Activated CD8-positive, alpha-beta memory T cell treated with anti-CD3 and anti-CD28 coated beads, Interleukin-2, amount 10 ng/mL, durations not matched to agents 7 days and 5 days (primary cell): ENCODE measurements at places on chromosomes 1 and 21.

- no peak for DNase-seq
Observed at GRCh38 chr1:206029484-206029883, 5.8 kb upstream of the CTSE start.

DNA sequence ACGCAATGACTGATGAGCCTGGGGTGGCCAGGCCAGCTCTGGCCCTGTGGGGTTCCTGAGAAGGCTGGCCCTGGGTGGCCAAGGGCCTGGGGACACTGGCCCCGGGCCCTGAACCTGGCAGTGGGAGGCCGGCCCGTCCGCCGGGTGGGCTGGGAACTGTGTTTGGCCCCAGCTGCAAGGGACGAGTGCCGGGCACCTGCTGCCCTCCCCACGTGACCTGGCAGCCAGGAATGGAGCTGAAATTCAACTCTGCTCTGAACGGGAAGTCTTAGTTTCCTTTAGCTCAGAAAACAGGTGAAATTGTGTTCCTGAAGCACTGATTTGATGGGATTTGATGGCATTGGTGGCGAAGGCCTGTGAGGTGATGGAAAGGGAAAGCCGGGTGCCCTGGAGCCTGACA lies 8.2 kb upstream of the TTLL10 start:
- DNase-seq = no peak

DNA sequence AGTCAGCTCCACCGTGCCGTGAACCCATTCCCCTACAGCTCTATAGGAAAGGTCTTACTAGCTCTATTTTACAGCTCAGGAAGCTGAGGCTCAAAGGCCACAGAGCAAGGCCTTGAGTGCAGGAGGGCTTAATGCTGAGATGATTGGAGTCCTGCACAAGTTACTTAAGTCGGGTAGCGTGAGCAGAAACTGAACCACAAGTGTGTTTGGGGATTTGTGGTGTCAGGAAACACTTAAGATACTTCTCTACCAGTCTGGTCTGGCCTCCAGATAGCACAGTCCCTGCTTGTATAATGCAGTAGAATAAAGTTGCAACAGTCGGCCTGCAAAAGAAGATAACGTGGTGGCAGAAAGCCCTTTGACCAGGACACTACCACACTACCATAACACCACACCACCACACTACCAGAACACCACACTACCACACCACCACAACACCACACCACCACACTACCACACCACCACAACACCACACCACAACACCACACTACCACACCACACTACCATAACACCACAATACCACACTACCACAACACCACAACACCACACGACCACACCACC lies 118.1 kb downstream of the SPSB1 start:
- DNase-seq = peak; percentile 68

- DNase-seq = no peak
Observed at GRCh38 chr1:57532299-57532698, 108.4 kb upstream of the DAB1 start.

GRCh38 chr1:209650454-209650853 lies 1.8 kb downstream of the LAMB3 start:
- DNase-seq = no peak

DNA sequence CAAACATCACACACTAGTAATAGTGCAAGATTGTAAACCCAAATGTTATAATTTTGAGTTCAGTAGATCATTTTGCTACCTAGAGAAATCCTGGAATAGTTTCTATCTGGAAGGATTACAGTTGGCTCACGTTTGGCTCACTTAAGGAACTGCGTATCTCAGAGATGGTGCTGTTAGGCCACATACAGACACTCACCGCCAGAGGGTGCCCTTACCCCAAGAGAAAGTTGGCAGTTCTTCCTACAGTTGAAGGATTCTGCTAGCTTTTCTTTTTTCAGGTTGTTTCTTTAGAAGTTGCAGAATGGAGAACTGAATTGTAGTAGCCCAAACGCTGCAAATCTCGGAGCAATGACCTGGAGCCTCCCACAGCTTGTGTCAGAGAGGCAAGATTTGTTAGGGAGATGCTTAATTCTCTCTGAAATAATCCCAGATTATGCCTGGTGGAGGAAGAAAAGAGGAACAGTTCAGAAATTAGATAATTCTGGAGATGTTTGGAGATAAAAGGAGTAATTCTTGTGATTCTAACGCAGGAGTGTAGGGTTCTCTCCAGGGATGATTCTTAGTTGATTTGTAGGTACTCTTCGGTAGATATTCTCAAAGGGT lies 87.9 kb upstream of the PAPPA2 start:
- DNase-seq = peak; percentile 73

- DNase-seq = no peak
Observed at GRCh38 chr21:28885853-28886177, 106.9 kb downstream of the LTN1 start.

DNA sequence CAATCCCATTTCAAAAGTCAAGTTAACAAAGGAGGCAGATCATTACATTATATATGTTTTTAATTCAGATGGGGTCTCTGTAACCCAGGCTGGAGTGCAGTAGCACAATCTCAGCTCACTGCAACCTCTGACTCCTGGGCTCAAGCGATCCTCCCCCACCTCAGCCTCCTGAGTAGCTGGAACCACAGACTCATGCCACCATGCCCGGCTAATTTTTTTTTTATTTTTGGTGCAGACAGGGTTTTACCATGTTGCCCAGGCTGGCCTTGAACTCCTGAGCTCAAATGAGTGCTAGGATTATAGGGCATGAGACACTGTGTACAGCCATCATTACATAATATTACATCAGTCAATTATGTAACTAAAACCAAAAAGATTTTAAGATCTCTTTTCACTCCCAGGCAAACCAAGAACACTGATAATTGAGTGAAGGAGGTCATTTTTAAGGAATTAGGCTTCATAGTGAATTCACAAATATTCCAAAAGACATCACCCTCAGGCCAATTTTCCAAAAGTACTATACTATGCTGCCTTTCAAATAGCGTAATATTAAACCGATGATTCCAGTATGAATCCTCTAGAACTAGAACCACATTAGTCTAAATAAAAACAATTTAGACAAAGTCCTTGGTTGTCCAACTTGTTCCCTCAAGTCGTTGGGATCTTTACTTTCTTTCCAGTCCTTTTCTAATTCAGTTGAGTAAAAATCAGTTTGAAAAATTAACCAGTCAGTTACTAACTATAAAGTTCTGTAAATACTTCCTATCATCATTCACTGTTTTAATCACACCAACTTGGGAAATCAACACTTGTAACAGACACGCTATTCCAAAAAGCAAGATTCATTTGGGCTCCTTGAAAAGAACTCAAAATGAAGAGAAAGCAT lies 16.1 kb downstream of the TOMM20 start:
- no peak for DNase-seq

- peak; percentile 47 for DNase-seq
Observed at GRCh38 chr1:197399755-197400521, 131.9 kb downstream of the CRB1 start.

- peak; percentile 70 for DNase-seq
Observed at GRCh38 chr1:42937836-42938644, 20.6 kb downstream of the SLC2A1 start.

DNA sequence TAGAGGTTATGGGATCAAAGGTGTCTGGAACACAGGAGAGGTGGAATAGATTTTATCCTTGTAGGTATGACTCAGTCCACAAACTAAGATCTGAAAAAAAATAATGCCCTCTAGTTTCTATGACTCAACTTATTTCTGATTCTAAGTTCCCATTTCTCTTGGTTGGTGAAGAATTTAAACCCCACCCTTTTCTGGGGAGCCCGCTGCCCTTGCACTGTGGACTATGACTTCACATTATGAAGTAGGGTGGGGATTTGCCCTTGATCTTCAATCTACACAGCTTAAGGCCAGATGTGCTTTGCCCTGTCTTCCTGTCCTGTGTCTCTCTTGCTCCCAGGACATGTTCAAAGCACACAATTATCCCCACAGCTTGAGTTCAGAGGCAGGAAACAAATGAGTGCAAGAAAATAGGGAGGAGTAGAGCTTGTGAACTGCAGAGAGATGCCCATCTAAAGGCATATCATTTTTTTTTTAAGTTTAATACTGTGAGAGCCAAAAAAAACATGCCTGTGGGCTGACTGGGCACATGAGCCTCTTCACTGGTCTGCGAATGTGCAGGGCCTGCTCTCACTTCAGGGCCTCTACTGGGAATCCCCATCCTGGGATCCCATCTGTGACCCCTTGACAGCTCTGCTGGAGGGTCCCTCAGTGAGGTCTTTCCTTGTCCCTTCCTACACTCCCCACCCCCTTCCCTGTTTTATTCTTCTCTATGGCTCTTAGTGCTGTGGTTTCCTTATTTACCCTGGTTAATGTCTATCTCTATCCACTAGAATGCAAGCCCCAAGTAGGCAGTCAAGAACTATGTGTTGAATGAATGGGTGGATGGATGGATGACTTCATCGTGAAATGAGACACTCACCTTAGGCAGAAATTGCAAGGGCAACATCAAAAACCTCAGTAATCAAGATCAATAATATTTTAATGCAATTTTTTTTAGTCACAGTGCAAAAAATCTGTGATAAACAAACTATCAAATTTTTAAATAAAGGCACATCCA lies 61.5 kb downstream of the CD58 start:
- peak; percentile 75 for DNase-seq

DNA sequence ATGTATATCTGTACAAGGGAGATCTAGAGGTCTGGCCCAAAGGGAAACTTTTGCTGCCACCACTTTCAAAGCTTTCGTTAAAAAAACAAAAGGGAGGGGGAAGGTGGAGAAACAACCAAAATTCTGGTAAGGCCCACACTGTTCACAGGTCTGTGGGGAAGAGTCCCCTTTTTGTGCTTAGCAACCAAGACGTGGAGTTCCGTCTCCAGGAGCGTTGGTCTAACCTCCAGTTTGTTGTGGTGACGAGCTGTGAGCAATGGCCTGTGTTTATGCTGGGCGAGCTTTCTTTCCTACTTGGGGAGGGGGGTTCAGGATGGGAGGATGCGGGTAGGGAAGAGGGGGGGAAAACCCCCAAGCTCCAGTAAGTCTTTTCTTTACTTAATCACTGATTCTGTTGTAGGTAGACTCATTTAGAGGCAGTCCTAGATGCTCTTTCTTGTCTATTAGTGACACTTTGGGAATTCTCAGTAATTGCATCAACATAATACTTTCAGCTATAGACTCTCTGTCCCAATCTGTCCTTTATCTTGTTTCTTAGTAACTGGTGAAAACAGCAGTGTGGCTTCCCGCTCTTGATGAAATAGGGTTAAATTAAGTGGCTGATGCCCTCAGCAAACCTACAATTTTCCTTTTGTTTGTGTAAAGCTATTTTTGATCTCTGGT lies 1.5 kb downstream of the HIPK1 start:
- peak; percentile 83 for DNase-seq

DNA sequence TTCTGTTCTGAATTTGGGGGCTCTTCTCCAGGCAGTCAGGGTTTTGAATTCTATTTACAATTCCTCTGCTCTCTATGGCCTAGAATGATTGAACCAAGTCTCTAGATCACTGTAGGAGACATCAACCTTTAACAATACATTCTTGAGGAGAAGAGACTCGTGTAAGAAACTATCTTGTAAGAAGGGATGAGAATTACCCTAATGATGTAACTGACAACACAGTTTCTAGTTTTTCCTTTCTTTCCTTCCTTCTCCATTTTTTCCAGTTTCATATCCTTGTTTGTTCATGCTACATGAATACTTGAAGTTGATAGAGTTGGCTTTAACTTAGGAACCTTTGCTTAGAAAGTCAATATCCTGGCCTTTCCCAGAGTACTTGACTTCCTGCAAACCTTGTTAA lies 1.3 kb upstream of the ATP1A1 start:
- DNase-seq = no peak

GRCh38 chr1:1048765-1049164 lies 25.3 kb downstream of the RNF223 start:
- DNase-seq = no peak

DNA sequence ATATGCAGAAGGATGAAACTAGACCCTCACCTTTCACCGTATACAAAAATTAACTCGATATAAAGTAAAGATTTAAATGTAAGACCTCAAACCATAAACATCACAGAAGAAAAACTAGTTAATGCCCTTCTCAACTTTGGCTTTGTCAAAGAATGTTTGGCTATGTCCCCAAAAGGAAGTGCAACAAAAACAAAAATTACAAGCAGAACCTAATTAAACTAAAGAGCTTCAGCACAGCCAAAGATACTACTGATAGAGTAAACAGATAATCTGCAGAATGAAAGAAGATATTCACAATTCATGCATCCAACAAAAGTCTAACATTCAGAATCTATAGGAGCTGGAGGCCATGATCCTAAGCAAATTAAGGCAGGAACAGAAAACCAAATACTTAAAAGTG lies 824.6 kb upstream of the NEGR1 start:
- no peak for DNase-seq

- DNase-seq = no peak
Observed at GRCh38 chr1:39852214-39852791, 31.0 kb downstream of the TRIT1 start.

GRCh38 chr1:205073511-205073910 lies 10.7 kb downstream of the TMEM81 start:
- no peak for DNase-seq

DNA sequence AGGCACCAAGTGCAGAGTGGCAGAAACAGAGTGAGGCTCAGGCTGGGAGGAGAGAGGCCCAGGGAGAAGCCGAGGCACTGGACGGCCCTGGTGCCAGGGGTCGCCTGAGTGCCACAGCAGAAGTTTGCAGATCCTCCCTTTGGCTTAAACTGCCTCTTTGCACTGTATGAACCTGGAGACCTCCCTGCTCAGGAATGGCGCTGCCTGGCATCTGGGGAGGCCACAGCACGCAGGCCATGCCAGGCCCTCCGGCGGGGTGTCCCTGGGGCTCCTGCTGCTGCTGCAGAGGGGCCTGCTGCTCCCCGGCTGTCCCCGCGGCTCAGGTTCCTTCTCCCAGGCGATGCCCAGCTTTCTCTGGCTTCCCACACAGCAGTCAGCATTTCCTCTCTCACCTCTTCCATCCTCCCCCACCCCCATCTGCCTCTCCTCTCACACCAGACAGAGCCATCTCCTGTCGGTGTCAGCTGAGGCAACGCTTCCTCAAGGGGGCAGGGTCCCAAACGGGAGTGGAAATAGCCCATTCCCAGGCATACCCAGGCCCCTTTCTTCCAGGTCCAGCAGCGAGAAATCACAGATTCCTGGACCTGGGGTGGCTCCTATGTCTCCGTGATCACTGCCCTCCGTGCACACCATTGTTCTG lies 35.2 kb downstream of the SYT6 start:
- no peak for DNase-seq

DNA sequence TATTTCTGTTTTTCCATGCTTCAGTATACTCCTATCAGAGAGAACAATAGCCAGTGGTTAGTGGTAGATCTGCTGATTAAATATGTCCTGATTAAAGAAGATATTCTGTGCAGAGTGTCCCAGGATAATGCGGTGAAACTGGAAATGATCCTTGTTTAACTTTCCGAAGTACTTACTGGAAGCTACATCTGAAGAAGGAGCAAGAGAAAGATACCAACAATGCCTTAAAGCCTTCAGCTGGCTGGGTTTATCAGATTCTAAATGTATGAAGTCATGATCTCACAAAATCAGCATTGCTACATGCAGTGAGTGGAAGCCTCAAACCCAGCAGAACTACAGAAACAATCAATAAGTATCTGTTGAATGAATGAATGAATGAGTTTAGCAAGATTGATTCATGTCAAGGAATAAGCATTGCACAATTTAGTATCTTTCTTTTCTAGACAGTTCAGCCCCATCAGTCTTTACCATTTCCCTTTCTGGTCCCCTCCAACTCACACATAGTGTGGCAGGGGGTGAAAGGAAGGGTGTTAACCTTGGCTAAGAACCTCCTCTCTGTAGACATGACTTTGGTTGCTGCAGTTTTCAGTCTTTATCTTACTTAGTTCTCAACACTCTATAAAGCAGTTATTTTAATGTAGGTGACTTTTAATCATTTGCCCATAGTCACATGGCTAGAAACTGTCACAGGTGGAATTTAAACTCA lies 24.7 kb upstream of the DNASE2B start:
- no peak for DNase-seq

GRCh38 chr21:42384156-42384945 lies 11.5 kb downstream of the TMPRSS3 start:
- DNase-seq = no peak

GRCh38 chr1:208184966-208185654 lies 59.1 kb downstream of the PLXNA2 start:
- no peak for DNase-seq
